DMS153 (cell line): ENCODE measurements at places on chromosomes 5 and 9.

GRCh38 chr9:125654121-125654520 lies 52.9 kb downstream of the MAPKAP1 start:
- DNase-seq, result no peak

- no peak for DNase-seq
These were observed 24.6 kb downstream of the MACIR start for GRCh38 chr5:103283120-103283519.

GRCh38 chr5:127652952-127653611 lies 4.2 kb downstream of the CTXN3 start:
- no peak for DNase-seq

DNA sequence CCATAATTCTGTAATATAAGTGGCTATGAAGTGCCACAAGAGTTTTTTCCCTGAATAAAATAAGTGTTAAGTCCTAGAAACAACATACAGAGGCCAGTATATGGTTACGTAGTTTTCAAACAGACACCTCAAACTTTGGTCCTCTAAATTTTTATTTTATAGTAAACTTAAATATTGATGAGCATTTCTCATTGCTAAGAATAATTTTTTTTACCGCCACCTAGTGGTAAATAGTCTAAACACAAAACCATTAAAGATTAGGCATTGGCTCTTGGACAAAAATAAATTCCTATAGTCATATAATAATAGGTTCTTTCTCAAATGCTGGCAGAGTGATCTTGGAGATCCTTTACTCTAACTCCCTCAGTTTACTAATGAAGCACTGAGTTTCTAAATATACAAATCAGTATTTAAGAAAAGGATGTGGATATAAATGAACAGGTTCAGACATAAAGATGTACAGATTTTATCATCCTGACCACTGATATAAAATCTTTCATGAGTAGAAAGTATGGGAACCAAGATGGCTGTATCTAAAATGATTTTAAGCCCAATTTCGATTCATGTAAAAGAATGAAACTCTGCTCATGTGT lies 136.2 kb downstream of the FANCC start:
- DNase-seq, result no peak

DNA sequence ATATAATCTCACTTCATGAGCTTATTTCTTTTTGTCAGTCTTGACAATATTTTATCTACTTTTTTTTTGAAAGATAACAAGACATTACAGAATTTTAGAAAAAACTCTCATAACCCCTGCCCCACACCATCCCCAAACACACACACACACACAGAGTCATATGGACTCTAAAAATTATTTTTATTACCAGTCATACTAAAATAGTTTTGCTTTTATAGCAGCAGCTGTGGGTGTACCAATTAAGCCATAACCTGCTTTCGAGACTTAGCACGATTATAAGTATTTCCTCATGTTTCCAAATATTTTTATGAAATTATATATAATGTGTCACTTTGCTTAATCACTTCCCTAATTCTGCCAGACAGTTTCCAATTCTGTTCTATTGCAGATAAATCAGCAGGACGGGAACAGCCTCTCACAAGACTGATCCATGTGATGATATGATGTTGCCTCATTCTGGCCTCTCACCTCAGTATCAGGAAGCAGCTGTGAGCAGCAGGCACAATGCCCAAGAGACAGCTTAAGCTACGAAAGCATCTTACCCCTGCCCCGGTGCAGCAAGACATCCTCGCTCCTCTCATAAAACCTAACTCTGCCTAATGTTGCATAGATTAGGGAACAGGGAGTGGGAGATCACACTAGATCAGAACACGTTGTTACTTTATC lies 7.0 kb downstream of the PDCL start:
- DNase-seq, result no peak
